Cardiac fibroblast (primary cell): ENCODE measurements at places on chromosomes 3 and 15.

- no peak for DNase-seq
These were observed 565.2 kb downstream of the ROBO1 start for GRCh38 chr3:79202471-79203143.

- no peak for DNase-seq
These were observed 128.9 kb upstream of the BHLHE40 start for GRCh38 chr3:4850211-4850927.

GRCh38 chr3:137348936-137349335, 391.2 kb downstream of the IL20RB start:
- no peak for DNase-seq

- peak; percentile 51 for DNase-seq
These were observed 184.1 kb downstream of the LPP start for GRCh38 chr3:188338086-188338485.

DNA sequence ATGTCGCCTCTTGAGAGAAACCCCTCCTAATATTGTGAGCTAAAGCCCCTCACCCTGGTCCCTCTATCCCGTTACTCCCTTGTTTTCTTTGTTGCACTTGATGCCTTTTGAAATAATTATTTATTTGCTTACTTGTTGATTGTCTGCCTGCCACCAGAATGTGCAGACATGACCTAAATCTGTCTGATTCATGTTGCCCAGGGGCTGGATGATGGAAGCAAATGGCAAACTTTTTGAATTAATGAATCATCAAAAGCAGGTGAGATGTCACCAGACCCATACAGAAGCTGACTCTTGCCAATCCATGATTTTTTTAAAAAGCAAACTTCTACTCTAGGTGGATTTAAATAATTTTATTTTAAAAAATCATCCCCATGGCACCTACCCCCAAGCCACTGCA, 49.3 kb downstream of the GRIP2 start:
- DNase-seq: no peak

DNA sequence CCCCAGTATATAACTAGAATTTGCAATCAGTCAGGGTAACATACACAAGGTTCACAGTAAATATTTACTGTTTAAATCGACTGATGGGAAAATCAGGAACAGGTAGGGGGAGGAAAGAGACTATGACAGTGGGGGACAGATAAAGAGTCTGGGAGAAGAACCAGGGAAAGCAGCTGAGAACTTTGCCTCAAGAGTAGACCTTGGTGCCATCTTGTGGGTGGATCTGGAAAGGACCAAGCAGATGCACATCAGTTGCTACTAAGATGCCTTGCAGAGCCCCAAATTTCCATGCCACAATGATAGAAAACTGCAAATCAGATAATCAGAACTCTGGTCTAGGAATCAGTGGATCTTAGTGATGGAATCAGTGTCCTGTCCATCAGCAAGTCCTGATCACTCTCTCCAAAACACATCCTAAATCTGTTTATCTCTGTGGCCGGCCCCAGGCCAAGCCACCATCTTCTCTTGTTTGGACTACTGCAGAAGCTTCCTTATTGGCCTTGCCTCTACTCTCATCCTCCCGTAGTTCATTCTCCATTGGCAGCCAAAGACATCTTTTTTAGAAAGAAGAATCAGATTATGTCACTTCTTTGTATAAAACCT, 62.7 kb downstream of the PDE8A start:
- DNase-seq: peak; percentile 81

DNA sequence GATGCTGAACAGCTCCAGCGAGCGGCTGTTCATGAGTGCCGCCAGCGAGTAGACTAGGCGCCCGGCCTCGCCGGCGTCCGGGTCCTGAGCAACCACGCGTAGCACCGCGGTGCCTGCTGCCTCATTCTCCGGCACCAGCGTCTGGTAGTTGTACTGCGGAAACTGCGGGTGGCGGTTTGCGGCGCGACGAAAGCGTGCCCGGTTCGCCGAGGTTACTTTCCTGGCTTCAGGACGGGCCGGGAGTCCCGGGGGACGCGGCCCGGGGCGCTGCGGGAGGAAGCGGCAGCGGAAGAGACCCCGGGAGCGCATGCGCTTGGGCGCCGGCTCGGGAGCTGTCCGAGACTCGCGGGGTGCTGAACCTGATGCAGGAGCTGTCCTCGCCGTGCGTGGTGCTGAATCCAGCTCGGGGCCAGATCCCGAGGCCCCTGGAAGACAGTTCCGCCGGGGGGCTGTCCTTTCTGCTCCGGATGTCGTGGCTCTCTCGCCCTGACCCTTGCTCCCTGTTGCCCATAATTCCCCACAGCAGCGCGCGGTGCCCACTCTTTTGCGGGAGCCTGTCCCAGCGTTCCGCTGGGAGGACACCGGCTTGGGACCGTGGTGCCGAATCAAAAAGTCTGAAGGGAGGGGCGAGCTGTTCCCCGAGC, 1.1 kb downstream of the CELSR3 start:
- peak; percentile 57 for DNase-seq

- no peak for DNase-seq
These were observed 61.1 kb upstream of the TSEN2 start for GRCh38 chr3:12423131-12423530.

- no peak for DNase-seq
These were observed 4.4 kb upstream of the ATOSA start for GRCh38 chr15:52683580-52683979.

GRCh38 chr15:77715860-77716259, 83.1 kb upstream of the LINGO1 start:
- no peak for DNase-seq

DNA sequence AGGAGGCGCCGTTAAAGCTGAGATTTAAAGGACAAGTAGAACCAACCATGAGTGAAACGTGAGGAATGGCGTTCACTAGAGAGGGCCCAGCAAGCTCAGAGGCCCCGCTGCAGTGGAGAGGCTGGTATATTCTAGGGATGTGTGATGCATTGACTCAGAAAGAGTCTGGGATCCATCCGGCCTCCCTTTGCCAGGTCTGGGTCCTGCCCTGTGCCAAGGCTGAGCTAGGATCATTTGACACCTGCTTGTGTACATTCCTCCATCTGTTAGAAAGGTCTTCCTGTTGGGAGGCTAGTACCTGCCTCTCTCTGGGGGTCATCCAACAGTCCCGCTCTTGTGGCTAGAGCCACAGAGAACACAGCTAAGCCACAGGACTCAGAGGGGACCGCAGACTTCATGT, 28.4 kb downstream of the CA12 start:
- DNase-seq: no peak
